SK-N-SH (cell line): ENCODE measurements at places on chromosomes 3 and 15. TPM values are rescaled to one million over a fixed set of nuclear protein-coding genes. Genes with fewer than 3 reads are reported as not detected.

GRCh38 chr15:76204109-76204845, 107.0 kb downstream of the ETFA start:
- H3K4me3 ChIP-seq: no peak overlapping the region
- H3K27ac ChIP-seq: no peak overlapping the region
- no peak for DNase-seq
- H3K27me3 ChIP-seq: no peaks in the 10 kb centered on the region

DNA sequence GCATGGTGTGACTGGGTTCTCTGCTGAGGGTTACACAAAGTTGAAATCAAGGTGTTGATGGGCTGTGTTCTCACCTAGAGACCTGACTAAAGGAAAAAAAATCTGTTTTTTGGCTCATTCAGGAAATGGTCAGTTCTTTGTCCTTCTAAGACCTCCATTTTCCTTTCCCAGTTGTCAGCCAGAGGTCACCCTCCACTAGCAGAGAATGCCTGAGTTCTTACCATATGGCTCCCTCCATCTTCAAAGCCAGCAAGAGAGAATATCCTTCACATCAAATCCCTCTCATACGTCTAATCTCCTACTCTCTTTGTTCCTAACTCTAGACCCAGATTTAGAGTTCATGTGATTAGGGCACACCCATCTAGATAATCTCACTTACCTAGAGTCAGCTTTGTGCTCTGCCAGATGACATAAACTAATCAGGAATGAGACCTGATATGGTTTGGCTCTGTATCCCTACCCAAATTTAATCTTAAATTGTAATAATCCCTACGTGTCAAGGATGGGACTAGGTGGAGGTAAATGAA, 19.4 kb downstream of the ANKRD28 start:
- H3K36me3 ChIP-seq: peaks cover 91% of the 10 kb centered on the region
- no peaks in the 10 kb centered on the region for H3K27me3 ChIP-seq
- no peak overlapping the region for H3K27ac ChIP-seq
- no peak overlapping the region for H3K4me3 ChIP-seq
- DNase-seq: no peak

DNA sequence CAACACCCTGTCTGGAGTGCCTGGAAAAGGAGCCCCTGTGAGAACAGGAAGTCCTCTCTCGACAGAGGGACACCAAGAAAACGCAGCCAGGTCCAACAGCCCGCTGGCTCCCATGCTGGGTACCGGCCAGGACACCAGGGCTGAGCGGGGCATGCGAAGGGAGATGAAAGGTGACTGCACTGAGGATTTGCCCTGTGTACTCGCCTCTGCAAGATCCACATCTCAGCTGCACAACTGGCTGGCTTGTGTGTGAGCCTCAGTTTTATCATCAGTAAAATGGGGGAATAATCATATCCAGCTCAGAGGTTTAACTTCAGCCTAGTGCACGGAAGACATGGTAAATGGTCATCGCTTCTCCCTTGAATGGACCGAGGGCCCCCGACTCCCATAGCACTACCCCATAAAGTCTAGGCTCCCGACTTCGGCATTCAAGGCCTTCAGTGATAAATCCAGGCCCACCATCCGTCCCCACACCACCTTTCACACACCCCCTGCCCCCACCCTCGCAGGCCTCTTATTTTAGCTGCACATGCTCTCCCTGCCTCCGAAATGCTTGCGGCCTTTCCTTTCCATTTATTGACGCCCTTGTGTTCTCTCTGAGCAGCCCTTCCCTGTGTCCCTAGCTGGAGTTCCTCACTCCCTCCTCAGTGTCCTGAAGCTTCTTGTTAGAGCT, 15.8 kb downstream of the ISG20 start:
- H3K4me1 ChIP-seq: peaks cover 18% of the 10 kb centered on the region; the same call in 1 of the 2 replicates
- H3K27ac ChIP-seq: no peak overlapping the region
- no peaks in the 10 kb centered on the region for H3K36me3 ChIP-seq
- H3K27me3 ChIP-seq: no peaks in the 10 kb centered on the region

The SOX2 gene
- polyA plus RNA-seq: 0.10 and 0.13 TPM in 2 replicates

The SCAP gene
- 22.2 and 28.0 TPM in 2 replicates for polyA plus RNA-seq

The GPX1 gene
- 661 and 815 TPM in 2 replicates for polyA plus RNA-seq

The CSTA gene
- polyA plus RNA-seq: not detected in 2 replicates

The TRPC1 gene
- 9.6 and 13.4 TPM in 2 replicates for polyA plus RNA-seq
